ENCODE measurements at places on chromosomes 2 and 18.
A peak's percentile ranks its signal among the peaks of the same experiment; 100 is the strongest.

- no peak for DNase-seq
Measured at GRCh38 chr2:135528006-135528405, 3.0 kb downstream of the ZRANB3 start.

- DNase-seq: no peak
Measured at GRCh38 chr2:207825978-207826377, 56.3 kb upstream of the FZD5 start.

DNA sequence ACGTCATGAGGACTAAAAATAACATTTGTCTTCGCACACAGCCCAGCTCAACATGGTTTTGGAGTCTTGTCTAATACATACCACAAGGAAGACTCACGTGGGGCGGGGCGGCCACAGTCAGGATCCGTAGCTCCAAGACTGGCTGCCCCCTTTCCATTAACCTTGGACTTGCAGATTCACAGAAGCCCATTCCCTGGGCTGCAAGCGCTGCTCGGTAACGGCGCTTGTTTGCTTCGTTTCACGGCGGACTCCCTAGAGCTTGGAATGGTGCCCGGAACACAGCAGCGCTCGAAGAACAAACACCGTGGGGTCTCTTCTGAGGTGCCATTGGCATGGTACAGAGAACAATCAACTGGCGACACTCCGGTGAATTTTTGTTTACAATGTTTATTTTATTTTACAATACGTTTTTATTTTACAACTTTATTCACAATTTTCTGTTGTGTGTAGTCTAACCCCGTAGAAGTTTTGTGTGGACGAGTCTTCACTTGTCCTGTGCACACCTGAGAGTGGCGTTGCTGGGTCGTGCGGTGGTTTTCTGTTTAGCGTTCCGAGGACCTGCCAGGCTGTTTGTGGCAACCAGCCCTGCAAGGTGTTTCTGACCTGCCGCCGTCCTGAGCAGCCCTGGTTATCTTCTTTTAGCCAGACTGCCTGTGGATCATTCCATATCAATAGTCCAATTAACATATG lies 126.5 kb downstream of the GALR1 start:
- no peak for DNase-seq

DNA sequence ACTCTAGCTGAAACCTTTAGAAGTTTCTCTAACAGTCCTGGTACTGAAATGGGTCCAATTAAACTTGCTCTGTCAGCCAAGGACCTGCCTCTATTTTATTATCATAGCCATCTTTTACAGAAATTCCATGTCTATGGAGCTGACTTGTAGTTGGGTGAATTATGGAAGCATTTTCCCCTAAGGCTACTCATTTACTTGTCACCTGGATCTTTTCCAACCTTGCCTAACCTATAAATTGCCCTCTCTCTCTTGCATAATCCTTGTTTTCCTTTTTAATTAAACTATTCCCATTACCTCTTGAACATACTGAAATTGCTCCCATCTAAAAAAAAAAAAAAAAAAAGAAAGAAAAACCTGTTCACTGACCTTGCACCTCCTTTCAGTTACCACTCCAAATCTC lies 74.6 kb upstream of the DOK6 start:
- no peak for DNase-seq

DNA sequence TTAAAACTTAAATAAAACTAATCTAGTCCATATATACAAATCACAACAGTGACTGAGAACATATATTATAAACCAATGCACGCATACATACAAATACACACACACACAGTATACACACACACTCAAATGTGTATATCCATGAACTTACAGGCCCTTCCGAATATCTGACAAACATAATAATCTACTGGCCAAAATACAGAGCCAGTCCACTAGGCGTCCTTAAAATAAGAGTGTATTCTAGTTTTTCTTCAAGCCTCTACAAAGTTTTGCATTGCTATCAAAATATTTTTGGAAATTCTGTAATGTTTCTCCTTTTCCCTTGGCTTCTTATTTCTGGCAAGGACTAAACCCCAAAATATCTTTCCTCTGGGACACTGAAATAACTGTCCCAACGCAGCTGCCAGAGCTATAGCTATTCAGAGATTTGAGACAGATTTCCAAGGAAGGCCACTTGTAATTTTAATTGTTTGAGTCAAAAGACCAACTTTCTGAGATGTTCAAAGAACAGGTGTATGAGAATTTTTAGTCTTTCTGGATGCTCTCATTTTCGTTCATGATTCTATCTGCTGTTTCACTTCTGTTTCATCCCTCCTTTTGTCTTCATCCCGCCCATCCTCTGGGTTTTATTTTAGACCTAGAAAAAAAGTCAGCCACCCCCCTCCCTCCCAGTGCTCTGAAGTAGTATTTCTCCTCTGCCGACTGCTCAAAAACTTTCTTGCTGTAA lies 24.1 kb upstream of the SP3 start:
- no peak for DNase-seq

DNA sequence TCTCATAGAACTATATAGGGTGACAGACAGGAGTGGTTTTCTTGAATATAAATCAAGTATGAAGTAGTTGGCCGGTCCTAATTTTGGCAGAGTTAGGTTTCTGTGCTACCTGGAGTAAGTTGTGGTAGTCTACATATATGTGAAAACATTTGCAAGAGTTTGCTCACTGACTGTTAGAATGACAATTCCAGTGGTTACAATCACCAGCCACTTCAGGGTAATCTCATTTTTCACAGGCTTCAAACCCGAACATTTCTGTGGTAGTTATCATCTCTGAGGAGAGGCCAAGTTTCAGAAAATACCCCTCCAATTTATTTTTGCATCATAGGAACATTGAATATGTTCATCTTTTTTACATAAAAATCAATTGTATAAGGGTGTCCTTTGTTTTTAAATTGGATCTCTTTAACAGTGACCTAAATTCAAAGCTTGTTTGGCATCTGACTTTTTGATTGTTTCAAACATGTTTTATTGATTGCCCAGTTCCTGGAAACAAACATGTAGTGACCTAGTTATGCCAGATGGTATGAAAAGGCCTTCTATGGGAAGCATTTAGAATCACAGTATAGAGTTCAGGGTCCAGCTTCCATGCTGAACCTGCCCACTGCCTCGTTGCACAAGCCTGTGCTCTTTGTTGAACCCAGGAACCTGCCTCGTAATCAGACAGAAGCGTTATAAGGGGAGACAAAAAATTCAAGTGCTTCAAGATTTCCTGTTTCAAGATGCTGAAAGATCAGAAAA lies 250.6 kb downstream of the LTBP1 start:
- no peak for DNase-seq

DNA sequence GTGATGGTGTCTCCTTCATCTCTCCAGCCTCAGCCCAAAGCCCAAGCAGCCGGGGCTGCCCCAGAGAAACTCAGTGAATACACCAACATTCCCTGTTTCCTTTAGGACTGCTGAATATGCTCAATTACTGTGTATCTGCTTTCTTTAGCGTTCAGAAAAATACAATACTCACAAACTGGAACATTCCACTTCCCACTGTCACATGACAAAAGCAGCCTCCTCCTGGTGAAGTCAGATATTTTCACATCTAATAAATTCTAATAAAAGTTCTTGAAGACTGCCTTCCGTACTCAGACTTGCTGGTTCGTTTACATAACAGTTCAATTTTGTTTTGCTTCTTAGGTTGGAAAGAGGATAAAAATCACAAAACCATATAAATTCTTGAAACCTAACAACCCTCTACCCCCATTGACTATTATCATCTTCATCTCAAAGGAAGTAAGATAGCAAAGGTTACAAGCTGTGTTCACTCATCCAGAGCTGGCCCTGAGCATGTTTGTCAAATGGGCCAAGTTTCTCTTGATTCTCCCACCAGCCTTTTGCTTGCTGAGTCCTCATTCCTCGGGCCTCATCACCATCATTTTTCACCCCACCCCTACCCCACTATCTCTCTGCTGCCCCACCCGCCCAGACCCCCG lies 190.8 kb upstream of the HNRNPA3 start:
- no peak for DNase-seq

GRCh38 chr18:3451989-3452749 lies 2.2 kb downstream of the TGIF1 start:
- DNase-seq: peak; percentile 42

DNA sequence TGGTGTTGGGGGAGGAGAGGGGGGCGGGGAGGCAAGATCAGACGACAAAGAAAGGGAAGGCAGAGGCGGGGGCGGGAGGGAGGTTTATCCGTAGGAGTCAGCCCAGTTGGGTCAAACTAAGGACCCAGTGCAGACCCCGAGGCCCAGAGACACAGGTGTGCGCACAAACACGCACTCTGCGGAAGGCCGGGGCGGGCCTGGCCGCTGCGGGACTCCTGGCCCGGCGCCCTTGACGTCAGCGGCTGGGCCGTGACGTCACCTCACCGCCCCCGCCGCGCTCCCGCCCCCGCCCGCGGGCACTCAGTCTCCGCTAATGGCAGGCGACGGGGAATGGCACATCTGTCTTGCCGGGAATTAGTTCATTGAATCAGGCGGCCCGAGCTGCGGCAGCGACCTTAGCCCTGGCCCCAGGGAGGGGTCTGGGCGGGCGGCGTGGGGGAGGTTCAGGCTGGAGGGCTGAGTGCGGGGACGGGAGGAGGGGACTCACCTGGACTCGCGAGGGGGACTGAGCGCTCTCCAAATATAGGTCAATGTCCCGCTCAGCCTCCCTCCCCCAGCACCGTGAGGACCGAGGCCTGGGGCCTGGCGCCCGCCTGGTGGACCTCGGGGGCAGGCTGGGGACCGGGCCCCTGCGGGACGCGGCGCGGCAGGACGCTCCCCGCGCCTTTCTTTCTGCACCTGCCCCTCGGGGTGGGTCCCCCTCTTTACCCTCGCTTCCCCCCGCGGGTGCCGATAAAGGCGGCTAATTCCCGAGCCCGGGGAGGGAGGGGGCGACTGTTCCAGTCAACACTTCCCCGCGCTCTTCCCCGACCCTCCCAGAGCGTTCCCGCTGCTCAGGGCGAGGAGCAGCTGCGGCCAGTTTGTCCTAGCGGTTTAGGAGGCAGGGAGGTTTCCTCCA lies 15.5 kb upstream of the ECEL1 start:
- DNase-seq: no peak
